ENCODE measurements at places on chromosomes 4 and X. TPM values are rescaled to one million over a fixed set of nuclear protein-coding genes. Genes with fewer than 3 reads are reported as not detected.

Gene SMARCAD1
- 37.5 TPM for total RNA-seq

Gene DCUN1D4
- total RNA-seq = 18.5 TPM

Gene NFKB1
- total RNA-seq = 16.8 TPM

Gene SCML1
- total RNA-seq = 5.8 TPM

Gene HSFX2
- 0.75 TPM for total RNA-seq

Gene NRK
- 157 TPM for total RNA-seq

Gene TRIM61
- 2.1 TPM for total RNA-seq

All from muscle of leg (tissue), 16 donors.